Astrocyte of the spinal cord (primary cell): ENCODE measurements at places on chromosomes 3 and 15.

DNA sequence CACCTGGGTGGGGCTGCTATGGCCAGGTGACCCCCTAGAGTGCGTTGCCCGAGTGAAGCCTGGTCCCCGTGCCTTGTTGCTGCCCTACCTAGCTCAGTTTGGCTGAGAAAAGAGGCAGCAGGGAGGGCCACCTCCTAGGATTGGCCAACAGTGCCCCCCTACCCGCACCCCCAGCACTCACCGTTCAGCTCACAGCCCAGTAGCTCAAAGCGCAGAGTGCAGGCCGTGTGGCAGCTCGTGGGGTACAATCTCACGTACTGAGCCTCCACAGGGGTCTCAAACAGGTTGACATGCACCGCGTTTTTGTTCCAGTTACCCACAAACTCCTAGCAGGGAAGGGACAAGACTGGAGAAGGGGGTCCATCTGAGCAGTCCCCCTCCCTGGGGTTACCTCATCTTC is 7.6 kb downstream of the MFGE8 start:
- DNase-seq, result no peak

DNA sequence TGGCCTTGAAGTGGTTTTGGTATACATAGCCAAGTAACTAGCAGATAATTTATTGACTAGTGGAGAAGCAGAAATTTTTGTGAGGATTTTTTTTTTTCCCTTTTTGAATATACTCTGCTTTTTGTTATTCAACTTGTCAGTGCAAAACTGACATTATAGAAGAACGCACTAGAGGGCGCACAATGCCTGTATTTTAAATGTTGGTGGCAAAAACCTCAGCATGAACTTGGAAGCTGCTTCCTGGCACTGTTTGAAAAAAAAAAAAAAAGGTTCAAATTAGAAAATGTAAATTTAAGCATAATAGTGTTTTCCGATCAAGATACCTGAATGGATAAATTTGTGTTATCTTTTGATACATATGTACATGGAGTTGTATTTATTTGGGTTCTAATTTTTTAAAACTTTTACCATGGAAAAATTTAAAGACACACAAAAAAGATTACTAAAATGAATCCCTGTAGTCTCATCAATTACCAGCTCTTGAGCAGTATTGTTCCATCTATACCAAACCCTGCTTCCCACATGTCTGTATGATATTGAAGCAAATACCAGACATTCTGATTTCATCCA is 56.0 kb downstream of the SLC25A26 start:
- peak; percentile 87 for DNase-seq

DNA sequence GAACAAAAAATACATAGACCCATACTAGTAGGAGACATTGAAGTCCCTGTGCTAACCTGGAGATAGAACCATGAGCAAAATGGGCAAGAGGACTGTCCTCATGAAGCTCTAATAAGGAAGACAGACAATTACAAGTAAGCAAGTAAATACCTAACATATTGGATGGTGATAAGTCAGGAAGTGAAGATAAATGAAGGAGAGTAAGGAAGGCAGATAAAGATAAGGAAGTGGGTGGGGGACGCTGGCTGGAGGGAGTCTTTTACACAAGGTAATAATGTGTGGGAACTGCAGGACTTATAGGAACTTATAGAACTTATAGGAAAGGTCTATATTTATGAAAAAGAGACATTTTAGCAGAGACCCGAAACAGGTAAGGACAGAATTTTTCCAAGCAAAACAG is 148.9 kb upstream of the ABI3BP start:
- no peak for DNase-seq

DNA sequence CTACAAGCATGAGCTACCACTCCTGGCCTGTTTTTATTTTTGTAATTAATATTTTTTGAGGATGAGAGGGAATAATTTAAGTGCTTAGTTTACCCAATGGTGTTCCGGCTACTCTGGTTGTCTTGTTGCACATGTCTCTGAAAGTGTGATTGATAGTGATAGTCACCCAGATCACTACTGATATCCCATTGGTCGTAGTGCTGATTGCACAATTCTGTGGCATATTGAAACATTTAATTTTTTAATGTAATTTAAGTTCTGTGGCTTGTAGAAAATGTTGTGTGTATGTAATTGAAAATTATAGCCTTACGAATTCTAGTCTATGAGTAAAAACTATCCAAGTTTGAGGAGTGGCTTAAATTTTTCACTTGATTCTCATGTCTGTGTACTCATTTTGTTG is 11.9 kb downstream of the ARIH2 start:
- DNase-seq, result no peak

GRCh38 chr3:52456169-52456799 is 880 bp downstream of the NISCH start:
- peak; percentile 21 for DNase-seq
